ENCODE measurements at places on chromosomes 5 and 9. TPM values are rescaled to one million over a fixed set of nuclear protein-coding genes. Genes with fewer than 3 reads are reported as not detected.
A peak's percentile ranks its signal among the peaks of the same experiment; 100 is the strongest.

DNA sequence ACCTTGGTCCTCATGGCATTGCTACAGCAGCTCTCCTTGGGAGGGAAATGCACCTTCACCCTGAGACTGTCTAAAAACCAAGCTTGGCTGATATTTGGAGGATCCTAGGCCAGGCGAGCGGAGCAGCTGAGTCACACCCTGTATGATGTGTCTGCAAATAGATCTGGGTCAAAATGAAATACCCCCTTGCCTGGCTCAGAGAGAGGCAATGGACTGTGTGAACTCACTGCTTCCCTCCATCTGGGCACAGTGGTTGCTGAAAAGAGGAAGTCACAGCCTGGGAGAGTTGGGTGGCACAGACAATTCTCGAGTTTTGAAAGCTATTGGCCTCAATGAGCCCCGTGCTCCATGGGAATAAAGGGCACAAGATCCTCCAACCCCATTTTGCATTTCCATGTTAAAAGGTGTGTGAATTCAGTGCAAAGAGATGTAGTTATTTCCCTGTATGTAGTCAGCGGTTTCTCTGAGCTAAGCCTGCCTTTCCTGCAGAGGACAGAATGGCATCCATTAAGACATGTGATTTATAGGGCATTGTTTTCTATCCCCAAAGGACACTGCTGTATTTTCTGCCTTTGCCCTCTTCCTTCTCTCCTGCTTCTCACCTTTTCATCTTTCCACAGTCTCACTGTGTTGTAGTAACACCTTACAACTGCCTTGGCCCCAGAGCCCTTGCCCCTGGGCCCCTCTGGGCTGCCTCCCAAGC lies 177.2 kb downstream of the GADD45G start:
- H3K36me3 ChIP-seq = no peaks in the 10 kb centered on the region
- H3K4me1 ChIP-seq = peaks cover 12% of the 10 kb centered on the region
- no peak for DNase-seq
- H3K27ac ChIP-seq = no peak overlapping the region
- peaks cover 4% of the 10 kb centered on the region for H3K27me3 ChIP-seq

Gene GGTA1
- total RNA-seq = 6.0 TPM

DNA sequence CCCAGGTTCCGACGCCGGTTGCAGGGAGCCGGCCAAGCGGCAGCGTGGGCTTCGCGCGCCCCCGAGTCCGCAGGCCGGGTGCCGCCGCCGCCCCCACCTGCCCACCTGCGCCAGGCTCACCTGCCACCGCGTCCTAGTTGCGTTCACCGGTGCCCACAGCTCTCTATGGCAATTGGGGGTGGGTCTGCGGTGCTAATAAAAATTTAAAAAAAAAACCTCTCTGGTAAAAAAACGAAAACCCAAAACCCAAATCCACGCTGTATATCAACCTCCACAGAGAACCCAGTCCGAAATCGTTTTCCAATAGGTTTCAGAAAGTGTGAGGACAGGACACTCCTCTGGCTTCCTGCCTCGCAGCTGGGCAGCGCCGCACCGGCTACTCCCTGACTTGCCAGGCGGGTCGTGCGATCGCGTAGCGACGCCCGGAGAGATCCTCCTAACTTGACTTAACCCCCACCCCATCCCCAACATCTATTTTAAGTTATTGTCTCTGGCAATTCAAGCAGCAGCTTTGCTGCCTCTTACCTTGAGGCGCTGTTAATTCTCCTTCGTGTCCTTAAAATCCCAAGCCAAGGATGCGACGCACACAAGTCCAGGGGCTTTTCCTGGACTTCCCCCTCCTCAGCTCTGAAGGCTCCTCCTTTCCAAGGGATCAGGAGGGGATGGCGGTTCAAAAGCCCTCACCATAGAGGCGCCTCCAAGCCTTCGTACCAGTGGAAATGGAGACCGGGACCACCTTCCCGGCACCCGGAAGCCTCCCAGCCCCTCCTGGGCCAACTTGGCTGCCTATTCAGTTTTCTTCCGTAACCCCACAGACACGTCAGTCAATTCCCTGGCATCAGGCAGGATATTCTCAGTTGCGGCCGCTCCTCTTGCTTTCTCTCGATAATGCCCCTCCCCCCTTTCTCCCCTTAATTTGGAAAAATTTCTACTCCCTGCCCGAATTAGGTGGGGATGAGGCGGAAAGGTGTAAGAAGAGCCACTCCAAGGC lies 1639.4 kb upstream of the C9orf72 start:
- no peak for DNase-seq
- H3K27ac ChIP-seq = no peak overlapping the region
- no peaks in the 10 kb centered on the region for H3K36me3 ChIP-seq

DNA sequence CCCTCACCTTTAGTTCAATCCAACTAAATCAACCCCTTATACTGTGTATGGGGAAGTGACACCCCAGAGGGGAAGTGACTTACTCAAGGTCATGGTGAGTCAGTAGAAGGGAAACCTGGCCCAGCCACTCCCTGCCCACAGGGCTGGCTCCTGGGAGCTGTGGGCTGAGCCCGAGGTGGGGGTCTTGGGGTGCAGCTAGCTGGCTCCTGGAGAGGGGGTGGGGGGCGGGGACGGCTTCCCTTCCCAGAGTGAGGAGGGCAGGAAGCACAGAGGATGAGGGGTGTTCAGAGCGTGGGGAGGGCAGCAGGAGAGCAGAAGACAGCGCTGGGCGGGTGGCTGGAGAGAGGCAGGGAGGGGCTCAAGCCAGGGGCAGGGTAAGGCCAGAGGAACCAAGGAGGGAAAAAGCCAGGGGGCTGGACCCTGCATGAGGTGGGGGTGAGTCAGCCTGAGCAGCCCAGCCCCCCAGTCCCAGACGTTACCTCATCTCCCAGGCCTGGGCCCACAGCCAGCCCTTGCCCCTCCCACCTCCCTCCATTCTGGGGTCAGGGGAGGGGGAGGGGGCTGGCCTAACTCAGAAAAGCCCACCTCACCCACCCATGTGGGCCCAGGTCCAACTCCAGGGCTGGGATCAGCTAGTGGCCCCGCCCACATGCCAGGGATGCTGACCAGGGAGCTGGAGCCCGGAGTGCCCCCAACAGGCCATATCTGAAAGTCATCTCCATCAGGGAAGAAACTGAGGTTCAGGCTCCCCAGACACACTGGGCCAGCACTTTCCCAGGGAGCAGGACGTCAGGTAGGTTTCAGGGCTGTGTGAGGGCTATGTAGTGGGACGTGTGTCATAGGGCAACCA lies 2.8 kb downstream of the PDLIM7 start:
- peaks cover 53% of the 10 kb centered on the region for H3K36me3 ChIP-seq
- H3K4me1 ChIP-seq = peaks cover 52% of the 10 kb centered on the region

DNA sequence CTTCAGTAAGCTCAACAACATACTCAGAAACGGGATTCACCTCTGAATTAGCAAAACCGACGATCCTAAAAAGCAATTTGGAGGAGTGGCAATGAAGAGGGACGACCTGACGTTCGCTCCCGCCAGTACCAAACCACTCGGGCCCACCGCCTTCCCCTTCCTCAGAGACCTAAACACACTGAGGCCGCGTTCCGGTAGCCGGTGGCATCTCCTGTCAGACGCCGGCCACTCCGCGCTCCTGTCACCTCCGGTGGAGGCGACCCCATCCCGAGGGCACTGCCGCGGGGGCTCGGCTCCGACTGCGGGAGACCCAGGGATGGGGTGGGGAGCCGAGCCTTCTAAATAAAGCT lies 617 bp downstream of the PPP6C start:
- peak overlapping the region; percentile 99 for H3K27ac ChIP-seq
- DNase-seq = peak; percentile 21
- H3K4me3 ChIP-seq = peak overlapping the region; percentile 99
- H3K27me3 ChIP-seq = no peaks in the 10 kb centered on the region
- H3K4me1 ChIP-seq = peaks cover 41% of the 10 kb centered on the region

Gene GPR151
- total RNA-seq = not detected

DNA sequence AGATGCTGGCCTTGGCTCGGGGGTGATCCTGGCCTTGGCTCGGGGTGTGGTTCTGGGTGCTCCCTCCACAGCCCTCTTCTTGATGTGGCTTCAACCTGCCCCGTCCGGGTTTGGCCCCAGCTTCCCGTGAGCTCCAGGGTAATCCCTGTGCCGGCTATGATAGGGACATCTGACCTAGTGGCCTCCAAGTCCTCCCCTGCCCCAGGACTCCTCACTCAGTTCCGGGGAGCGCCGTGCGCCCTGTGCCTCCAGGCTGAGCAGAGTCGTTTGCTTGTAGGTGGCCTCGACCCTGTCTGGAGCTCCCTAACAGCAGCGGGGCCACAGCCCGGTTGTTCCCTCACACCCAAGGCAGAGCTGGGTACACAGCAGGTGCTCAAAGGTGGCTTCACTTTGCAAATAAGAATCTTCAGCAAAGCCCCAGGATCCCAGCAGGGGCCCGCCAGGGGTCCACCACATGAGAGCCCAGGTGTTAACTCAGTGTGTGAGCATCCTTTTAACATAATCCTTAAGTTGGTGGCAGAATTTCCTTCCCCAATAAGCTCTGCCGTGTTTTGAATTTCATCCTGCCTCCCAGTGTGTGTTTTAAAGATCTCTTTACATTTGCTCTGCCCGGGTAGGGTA lies 32.3 kb upstream of the CEP72 start:
- no peaks in the 10 kb centered on the region for H3K36me3 ChIP-seq
- H3K4me1 ChIP-seq = no peaks in the 10 kb centered on the region
- H3K27ac ChIP-seq = no peak overlapping the region

GRCh38 chr9:72579880-72580550 lies 58.6 kb downstream of the TMC1 start:
- H3K36me3 ChIP-seq = no peaks in the 10 kb centered on the region
- no peak overlapping the region for H3K4me3 ChIP-seq
- no peaks in the 10 kb centered on the region for H3K27me3 ChIP-seq

DNA sequence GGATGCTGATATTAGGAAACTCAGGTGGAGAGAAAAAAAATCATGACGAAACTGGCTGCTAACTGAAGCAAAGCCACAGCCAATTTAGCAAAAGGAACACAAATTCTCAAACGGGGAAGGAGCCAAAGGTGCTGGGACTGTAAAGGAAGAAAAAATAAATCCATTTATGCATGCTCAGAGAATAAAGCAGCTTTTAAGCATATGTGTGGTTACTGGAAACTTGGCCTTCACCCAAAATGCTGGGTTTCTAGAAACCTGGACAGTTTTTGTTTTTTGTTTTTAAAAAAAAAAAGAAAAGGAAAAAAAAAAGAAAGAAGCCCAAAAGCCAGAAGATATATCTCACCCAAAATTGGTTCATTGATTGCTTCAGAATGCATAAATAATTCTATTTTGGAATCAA lies 8.0 kb downstream of the WHRN start:
- no peaks in the 10 kb centered on the region for H3K4me1 ChIP-seq
- no peak for DNase-seq
- no peaks in the 10 kb centered on the region for H3K36me3 ChIP-seq
- H3K4me3 ChIP-seq = no peak overlapping the region

Gene ENTPD8
- total RNA-seq = not detected

Gene NMUR2
- total RNA-seq = not detected

GRCh38 chr5:141338538-141339306 lies at the start of gene PCDHGA2:
Gene PCDHGA2 (plus strand): TSS chr5:141338760.
- peak; percentile 36 for DNase-seq
- peaks cover 3% of the 10 kb centered on the region for H3K27me3 ChIP-seq
- H3K4me3 ChIP-seq = peak within 1 kb of the TSS; percentile 50
- peak within 1 kb of the TSS; percentile 77 for H3K27ac ChIP-seq
- H3K36me3 ChIP-seq = no peaks in the 10 kb centered on the region

Gene FAM151B
- 1.4 TPM for total RNA-seq

Gene NEUROG1
- not detected for total RNA-seq

- no peaks in the 10 kb centered on the region for H3K4me1 ChIP-seq
- no peaks in the 10 kb centered on the region for H3K36me3 ChIP-seq
- no peak overlapping the region for H3K4me3 ChIP-seq
Observed at GRCh38 chr5:1032551-1033027, 24.0 kb downstream of the NKD2 start.

DNA sequence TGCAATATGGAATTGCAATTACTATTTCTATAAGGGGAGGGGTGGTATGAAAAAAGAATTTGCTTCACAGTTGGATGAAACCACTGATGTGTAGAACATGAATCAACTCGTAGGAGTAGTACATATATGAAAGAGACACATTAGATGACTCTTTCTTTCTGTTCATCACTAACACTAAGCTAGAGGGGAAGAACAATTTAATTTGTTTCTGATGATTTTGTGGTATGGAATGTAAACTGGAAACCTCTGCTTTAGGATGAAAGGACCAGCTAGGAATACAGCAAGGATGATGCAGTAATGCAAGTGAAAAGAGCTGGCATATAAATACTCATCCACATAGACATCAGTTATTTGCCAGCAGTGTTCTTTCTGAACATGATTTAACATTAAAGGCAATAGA lies 113.4 kb downstream of the PAPPA start:
- H3K27ac ChIP-seq = no peak overlapping the region
- no peaks in the 10 kb centered on the region for H3K4me1 ChIP-seq
- no peak for DNase-seq
- H3K27me3 ChIP-seq = no peaks in the 10 kb centered on the region
- no peaks in the 10 kb centered on the region for H3K36me3 ChIP-seq

GRCh38 chr5:159645179-159645846 lies 271.0 kb upstream of the ADRA1B start:
- no peaks in the 10 kb centered on the region for H3K27me3 ChIP-seq
- no peak overlapping the region for H3K4me3 ChIP-seq
- no peaks in the 10 kb centered on the region for H3K4me1 ChIP-seq
- H3K27ac ChIP-seq = no peak overlapping the region
- no peak for DNase-seq

DNA sequence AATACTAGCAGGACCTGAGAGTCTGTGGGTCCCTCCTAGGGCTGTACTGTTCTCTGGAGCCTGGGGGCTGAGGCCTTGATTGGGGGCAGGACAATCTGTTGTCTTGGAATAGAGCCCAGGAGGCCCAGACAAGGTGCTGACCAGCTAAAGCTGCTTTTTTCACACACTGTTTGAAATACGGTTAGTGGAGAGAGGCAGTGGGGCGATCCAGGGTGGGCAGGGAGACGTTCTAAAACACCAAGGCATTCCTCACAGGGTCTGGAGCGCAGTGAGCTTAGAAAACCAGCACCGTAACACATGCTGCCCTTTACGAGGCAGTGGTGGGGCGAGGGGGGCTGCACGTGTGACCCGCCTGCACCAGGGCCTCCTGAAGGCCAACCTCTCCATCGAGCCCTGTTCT lies 55.1 kb downstream of the EHMT1 start:
- H3K27ac ChIP-seq = peak overlapping the region; percentile 27
- H3K4me3 ChIP-seq = no peak overlapping the region
- no peak for DNase-seq

Gene CD274
- total RNA-seq = 14.9 TPM

Gene CCDC192
- 0.76 TPM for total RNA-seq

- no peaks in the 10 kb centered on the region for H3K36me3 ChIP-seq
- H3K27ac ChIP-seq = no peak overlapping the region
- no peak overlapping the region for H3K4me3 ChIP-seq
- peaks cover 5% of the 10 kb centered on the region for H3K27me3 ChIP-seq
Observed at GRCh38 chr5:160539431-160539830, 117.8 kb downstream of the PTTG1 start.

DNA sequence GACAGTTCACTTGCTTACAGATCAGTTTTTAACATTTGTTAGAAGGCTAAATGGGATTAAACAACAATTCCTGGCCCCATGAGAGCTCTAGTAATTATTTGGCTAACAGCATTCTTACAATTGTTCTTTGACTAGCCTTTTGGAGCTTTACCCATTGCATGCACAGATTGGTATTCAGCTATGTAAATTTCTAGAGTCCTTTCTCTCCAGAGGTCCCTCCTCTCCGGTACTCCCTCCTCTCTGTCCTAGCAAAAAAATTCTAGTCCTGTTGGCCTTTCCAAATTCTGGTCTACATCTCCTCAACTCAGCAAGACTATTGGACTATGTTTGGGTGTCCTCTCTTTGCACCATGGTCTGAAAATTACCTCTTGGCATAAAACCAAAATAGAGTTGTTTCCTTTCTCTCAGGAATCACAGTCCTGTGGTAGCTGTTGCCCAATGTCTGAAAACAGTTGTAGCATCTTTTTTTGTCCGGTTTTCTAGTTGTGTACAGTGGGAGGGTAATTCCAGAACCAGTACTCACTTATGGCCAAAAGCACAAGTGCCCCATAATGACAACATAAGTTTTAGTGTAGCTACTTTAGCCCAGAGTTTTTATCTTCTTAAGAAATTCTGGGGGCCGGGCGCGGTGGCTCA lies 18.1 kb downstream of the SAR1B start:
- no peak for DNase-seq
- H3K27ac ChIP-seq = no peak overlapping the region
- no peak overlapping the region for H3K4me3 ChIP-seq
- H3K4me1 ChIP-seq = no peaks in the 10 kb centered on the region
